GM23248 (cell line): ENCODE measurements at places on chromosomes 13 and 19. TPM values are rescaled to one million over a fixed set of nuclear protein-coding genes. Genes with fewer than 3 reads are reported as not detected.

The FSD1 gene
- total RNA-seq = 5.8 and 16.2 TPM in 2 replicates

The PSG2 gene
- total RNA-seq = 0.76 and 0.89 TPM in 2 replicates

The CEACAM4 gene
- not detected in 2 replicates for total RNA-seq

The IFNL1 gene
- not detected in 2 replicates for total RNA-seq

The TEX26 gene
- 0.22 TPM in 1 of 2 replicates, not detected in the other for total RNA-seq

The DNAJC15 gene
- total RNA-seq = 9.2 and 25.9 TPM in 2 replicates

The EML2 gene
- total RNA-seq = 24.4 and 27.5 TPM in 2 replicates

The TMEM272 gene
- total RNA-seq = not detected in 2 replicates

The PRRG2 gene
- not detected in 2 replicates for total RNA-seq
